NCI-H1105 treated with DMSO at 0.1 percent for 48 hours (cell line): ENCODE measurements at places on chromosomes 7 and 10.

DNA sequence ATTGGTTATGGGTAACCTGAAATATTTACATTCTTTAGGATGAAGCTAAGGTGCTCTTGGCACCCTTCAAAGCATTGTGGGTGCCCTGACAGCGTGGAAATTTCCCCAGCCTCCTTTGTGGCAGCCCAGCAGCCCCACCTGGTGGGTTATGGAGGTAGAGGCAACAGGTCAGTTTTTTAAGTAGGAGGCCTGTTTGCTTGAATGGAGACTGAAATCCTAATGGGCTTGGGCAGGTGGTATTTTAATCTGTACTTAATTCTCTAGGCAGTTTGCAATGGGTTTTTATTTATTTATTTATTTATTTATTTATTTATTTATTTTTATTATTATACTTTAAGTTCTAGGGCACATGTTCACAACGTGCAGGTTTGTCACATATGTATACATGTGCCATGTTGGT is 139.4 kb downstream of the EPC1 start:
- no peak for DNase-seq

DNA sequence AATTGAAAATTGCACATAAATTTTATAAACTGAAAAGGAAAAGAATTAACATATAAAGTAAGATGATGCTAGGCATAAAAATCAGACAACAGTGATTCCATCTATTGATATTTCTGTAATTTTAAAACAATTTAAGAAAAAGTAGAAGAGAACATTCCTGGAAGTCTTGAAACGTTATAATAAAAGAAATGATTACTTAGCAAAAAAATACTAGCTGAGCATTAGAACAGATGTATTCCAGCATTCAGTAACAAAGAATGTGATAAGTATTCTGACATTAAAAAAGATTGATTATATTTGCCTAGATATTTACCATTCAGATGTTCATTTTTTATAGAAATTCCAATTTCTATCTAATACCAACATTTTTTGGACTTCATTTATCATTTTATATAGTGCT is 120.1 kb upstream of the PPP1R9A start:
- DNase-seq = no peak

GRCh38 chr10:129416155-129416554 is 50.9 kb upstream of the MGMT start:
- no peak for DNase-seq

DNA sequence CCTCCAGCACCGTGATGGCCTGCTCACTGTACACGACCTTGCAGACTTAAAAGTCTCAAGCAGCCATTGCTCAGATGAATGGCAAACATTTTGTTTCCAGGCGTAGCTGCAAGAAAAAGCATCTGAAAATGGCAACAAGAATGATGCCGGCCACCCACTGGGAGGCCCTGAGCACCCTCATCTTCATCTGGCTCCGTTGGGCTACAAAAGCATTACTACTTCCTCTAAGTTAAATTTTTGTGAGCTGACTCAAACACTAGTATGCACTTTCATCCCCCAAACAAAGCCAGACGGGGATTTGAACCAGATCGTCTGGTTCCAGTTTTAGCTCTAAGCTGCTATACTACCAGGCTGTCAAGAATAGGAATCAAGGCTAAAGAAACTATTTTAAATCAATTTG is 116.6 kb upstream of the CDK1 start:
- DNase-seq = no peak

GRCh38 chr7:95781961-95782586 is 9.7 kb downstream of the DYNC1I1 start:
- DNase-seq = no peak

DNA sequence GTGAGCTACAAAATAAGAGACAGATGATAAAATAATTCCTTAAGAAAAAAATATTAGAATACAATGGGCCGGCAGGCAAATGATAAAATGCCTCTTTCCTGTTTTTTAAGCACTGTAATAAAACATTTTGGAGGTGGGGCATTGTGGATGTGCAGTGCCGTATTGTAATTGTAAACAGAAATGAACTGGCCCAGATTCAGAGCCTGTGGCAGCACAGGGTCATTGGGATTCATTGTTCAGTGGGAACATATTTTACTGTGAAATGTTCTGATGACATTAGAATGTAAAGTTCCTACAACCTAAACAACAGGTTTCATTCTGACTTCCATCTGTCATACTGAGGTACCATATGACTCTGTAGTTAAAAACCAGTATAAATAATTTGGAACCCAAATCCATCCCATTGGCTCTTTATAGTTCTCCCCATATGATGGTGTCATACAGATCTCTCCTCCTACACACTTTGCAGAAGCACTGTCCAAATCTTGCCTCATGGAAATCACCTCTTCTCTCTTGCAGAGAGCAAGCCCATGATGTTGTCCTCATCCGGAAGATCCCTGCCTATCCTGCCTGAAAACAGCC is 264.6 kb downstream of the WDR37 start:
- no peak for DNase-seq

DNA sequence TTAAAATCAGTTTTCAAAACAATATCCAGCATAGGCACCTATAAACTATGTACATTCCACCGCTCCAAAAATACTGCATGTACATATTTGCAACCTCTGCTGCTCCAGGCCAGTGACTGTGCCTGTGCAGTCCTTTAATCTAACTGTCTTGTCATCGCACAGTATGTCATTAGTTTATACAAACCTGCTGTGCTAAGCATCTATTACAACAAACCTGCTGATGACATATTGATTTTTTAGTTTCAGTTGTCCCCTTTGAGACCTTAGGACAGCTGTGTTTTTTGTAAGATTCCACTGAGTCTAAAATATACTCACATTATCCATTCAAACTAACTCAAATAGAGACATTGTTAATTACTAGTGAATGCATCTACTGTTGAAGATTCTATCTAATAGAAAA is 33.1 kb downstream of the SEMA3C start:
- no peak for DNase-seq

DNA sequence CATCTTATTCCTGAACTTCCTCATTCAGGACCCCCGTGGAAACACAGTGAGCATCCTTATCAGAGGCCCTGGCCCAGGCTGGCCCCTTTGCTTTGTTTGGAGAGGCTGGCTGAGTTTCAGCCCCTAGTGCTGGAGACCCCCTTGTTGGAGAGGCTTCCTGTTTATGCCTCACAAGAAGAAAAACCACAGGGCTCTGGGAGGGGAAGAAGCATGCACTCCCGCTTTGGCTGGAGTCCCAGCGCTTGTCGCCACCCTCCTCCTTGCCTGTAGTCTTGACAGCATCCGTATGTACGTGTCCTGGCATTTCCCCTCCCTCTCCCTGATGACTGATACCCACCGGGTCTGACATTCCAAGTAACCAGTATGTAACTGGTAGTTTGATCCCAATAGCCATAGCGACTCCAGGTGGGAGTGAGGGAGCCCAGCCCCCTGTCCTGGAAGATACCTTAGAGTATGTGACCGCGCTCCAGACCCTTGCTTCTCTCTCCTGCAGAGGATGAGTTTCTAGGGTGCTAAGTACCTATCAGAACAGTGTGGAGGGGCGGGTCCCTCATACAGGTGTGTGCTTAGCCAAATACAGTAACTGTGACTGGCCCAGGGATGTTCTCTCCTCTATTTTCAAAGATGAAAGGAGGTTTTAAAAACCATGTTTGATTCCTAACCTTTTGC is 6.9 kb upstream of the ATP6V0E2 start:
- no peak for DNase-seq

DNA sequence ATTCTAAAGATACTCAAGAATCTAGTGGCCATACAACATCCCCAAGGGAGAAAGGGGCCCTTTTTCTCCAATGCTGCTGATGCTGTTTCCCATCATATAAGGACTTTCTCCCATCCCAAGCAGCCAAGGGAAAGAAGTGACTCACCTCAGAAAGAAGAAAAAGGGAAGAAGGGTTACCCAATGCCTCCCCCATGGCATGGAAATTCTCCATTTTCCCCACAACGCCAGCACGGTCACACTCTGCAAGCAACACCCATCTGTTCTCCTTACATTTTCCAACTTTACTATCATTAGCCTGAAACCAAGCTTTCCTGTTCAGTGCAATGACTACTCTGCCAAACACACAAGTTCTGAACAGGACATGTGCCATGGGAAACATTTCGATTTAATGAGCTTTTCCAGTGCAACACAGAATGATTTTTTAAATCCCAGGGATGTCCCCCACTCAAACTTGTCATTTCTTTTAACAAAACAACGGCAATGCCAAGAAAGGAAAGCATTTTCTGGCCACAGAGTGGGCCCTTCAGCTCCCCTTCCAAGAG is 67.9 kb downstream of the PTPRN2 start:
- no peak for DNase-seq

GRCh38 chr7:47807756-47808155 is 140.5 kb downstream of the PKD1L1 start:
- no peak for DNase-seq

DNA sequence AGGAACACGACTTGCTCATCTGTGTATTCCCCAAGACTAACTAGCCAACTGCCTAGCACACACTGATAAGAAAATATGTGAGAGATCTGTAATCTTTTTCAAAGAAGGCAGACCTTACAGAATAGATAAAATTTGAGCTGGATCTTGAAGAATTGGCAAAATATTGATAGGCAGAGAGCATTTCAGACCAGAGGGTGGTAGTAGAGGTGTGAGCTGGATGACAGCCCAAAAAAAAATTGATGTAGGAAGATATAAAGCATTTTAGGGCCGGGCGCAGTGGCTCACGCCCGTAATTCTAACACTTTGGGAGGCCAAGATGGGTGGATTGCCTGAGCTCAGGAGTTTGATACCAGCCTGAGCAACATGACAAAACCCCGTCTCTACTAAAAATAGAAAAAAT is 1.2 kb upstream of the ZNF746 start:
- DNase-seq = no peak

- DNase-seq = no peak
Measured at GRCh38 chr7:91814189-91814588, 66.3 kb downstream of the MTERF1 start.

- peak; percentile 73 for DNase-seq
Measured at GRCh38 chr7:148142660-148143248, 447.8 kb upstream of the C7orf33 start.

DNA sequence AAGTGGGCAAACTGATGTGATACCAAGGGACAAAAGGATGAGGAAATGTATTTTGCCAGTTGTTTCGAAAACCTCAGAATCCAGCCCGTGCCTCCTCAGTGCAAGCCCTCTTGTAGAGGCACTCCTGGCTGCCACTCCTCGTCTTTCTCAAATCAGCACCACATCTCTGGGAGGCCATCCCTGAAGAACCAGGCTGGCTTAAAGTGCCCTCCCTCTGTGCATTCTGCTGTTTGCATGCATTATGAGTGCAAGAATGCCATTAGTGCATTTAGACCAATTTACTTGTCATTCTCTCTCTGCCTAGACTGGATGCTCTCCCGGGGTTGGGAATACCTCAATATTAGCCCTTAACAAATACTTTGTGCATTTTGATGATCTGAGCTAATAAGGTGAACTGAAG is 19.9 kb upstream of the FAM180A start:
- no peak for DNase-seq

- DNase-seq = no peak
Measured at GRCh38 chr10:120034236-120034635, 141.7 kb downstream of the SEC23IP start.

- DNase-seq = no peak
Measured at GRCh38 chr7:99170730-99171074, 26.8 kb upstream of the SMURF1 start.

DNA sequence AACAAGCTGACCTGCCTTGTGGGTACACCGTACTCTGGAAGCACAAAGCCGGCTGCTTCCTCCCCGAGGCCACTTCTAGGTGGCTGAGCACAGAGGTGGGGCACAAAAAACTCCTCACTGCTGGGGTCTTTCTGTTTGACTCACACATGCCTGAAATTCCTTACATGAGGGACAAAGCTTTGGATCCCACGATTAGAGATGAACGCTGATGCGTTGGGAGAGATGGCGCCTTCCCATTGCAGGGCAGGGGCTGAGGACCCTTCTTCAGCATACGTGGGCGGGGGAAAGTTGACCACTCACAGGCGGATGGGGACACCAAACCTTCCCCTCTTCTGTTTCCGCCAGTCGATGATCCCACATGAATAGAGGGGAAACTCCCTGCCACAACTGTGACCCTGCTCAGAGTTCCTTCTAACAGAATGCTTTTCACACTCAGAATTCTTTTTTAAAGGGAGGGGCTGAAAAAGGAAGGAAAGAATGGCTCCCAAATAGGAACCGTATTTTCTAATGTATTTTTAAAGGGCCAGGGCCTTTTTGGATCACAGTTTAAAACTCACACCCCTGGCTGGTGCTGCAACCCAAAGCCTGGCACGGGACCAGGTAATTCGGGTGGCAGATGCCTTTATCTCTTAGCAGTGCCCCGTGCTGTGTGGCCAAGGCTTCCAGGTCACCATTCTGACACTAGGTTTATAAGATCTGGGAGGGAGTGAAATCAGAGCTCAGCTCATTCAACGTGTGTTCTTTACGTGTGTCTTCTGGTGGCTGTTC is 134.0 kb downstream of the PRKAG2 start:
- DNase-seq = no peak

DNA sequence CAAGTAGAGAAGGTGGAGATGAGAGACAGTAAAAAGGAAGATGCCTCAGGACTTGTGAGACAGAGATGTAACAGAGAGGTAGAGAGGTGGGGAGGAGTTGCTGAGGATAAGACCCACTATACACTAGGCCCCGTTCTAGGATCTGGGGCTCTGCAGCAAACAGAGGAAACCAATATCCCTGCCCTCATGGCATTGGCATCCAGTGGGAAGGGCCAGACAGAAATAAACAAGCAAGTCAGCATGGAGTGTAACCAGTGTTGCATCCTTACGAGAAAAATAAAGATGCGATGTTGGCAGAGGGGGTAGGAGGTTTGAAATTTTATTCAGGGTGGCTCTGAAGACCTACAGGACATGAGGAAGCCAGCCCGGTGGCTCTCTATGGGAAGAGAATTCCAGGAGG is 22.0 kb upstream of the EEPD1 start:
- no peak for DNase-seq

- no peak for DNase-seq
Measured at GRCh38 chr10:29857843-29858701, 201.3 kb downstream of the JCAD start.

GRCh38 chr10:89086801-89087521 is 96.4 kb downstream of the FAS start:
- no peak for DNase-seq

DNA sequence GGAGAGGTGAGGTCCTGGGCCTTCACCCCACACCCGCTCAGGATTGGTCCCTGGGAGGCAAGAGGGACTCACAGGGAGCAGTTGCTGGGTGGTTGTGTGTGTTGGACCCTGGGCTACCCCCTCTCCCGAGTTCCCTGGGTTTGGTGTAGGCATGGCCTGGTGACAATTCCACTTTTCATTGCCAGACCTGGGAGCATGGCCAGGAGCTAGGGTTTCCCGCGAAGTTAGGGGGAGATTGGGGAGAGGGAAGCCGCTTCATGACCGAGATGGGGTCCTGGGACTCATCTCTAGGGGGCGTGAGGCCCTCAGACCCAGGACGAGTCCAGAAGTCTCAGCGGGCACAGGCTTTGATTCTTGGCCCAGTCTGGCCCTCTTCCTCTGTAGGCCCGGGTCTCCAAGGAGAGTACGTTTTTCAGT is 606 bp downstream of the PALD1 start:
- no peak for DNase-seq

- no peak for DNase-seq
Measured at GRCh38 chr7:148253629-148254028, 336.9 kb upstream of the C7orf33 start.

- no peak for DNase-seq
Measured at GRCh38 chr10:120891365-120891764, 40.2 kb downstream of the WDR11 start.

GRCh38 chr10:131111471-131112080 is 199.9 kb downstream of the TCERG1L start:
- no peak for DNase-seq

GRCh38 chr10:103923502-103923901 is 5.5 kb upstream of the STN1 start:
- no peak for DNase-seq
